ENCODE measurements at places on chromosomes 1 and 21. TPM values are rescaled to one million over a fixed set of nuclear protein-coding genes. Genes with fewer than 3 reads are reported as not detected.

PLA2G2F gene
- not detected for total RNA-seq

LIN28A gene
- not detected for total RNA-seq

SYPL2 gene
- total RNA-seq = 28.9 TPM

EIF2D gene
- 27.8 TPM for total RNA-seq

All from cardiac septum (tissue), 1 donor.